ENCODE measurements at places on chromosomes 1 and 21.

DNA sequence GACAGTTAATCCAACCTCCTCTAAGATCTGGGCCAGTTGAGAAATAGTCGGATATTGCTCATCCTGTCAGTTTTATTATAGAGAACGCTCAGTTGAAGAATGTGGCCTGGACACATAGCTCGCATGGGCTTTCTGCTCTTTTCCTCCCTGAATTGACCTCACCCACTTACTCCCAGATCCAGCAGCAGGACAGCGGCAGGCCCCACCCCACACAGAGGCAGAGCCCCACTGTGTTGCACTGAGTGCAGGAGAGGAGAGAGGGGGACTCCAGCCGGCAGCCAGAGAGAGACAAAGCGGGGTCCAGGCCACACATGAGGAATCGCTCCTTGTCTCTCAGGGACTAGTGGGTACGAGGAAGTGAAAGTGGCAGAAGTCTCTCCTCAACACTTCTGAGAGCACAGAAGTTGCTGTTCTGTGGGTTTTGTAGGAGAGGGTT is 78.6 kb downstream of the LAMC1 start:
- no peak for DNase-seq

- no peak for DNase-seq
Observed at GRCh38 chr1:11455967-11456570, 22.9 kb upstream of the DISP3 start.

DNA sequence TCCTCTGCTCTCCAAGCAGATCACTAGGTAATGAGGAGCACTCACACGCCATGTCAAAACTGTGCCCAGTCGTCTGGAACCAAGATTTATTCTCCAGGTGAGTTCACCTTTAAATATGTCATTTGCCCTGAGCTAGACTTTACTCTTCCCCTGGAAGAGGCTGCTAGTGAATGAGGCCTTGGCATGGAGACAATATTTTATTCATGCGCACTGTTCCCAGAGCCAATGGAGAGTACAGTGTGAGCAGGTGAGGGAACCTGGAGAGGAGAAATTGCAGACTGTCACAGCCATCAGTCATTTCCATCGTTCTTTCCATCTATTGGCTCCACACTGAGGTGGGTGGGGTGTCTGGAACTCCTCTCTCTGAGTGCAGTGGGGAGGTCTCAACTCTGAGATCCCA is 333.6 kb downstream of the KCNH1 start:
- no peak for DNase-seq

DNA sequence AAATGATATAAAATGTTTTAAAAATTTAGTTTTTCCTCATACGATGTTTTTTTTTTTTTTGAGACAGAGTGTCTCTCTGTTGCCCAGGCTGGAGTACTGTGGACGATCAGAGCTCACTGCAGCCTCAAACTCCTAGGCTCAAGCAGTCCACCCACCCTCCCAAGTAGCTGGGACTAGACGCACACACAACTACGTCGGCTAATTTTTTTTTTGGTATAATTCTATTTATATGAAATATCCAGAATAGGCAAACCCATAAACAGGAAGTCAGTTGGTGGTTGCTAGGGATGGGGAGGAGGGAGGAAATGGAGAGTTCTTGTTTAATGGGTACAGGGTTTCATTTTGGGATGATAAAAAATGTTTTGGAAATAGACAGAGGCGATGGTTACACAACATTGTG is 56.5 kb downstream of the WARS2 start:
- no peak for DNase-seq

DNA sequence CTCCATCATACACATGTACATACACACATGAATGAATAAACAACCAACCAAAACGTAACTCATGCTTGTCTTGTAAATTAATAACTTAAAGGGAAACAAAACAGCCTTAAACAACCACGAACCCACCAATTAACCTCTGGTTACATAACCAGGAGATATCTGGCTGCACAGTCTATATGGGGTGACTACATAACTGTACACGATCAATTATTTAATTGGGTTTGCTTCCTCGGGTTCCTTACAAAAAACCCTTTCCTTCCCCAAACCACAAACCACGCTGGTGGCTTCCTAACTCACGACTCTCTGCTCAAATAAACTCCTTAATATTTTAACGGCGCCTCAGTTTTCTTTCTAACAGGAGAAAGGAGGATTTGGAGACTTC is 744 bp downstream of the ZNF670 start:
- DNase-seq = no peak

GRCh38 chr1:159184201-159184600 is 12.8 kb downstream of the CADM3 start:
- no peak for DNase-seq

- no peak for DNase-seq
Observed at GRCh38 chr21:34305605-34306604, 57.9 kb upstream of the KCNE2 start.

DNA sequence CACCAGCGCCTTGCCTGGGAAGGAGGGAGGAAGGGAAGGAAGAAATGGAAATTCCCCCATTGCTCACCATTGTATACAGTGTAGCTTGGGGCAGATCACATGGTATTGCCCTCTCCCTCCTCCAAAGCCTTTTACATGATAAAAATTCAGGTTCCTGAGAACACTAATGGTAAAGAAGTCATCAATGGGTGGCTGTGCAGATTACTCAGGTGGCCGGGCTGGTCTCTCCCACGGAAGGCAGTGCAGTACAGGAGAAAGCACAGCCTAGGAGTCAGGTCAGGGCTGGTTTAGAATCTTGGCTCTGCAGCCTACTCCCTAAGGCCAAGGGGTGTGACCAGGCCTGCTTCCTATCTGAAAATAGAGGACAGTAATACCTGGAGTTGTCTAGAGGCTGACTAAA is 107.9 kb downstream of the SUSD4 start:
- no peak for DNase-seq

GRCh38 chr1:229869240-229869639 is 197.8 kb upstream of the GALNT2 start:
- no peak for DNase-seq

GRCh38 chr1:38047603-38048141 is 1.1 kb upstream of the POU3F1 start:
- DNase-seq = no peak

- no peak for DNase-seq
Observed at GRCh38 chr1:234961456-234962339, 166.9 kb downstream of the TOMM20 start.

GRCh38 chr1:185074307-185074706 is 28.9 kb downstream of the RNF2 start:
- no peak for DNase-seq

DNA sequence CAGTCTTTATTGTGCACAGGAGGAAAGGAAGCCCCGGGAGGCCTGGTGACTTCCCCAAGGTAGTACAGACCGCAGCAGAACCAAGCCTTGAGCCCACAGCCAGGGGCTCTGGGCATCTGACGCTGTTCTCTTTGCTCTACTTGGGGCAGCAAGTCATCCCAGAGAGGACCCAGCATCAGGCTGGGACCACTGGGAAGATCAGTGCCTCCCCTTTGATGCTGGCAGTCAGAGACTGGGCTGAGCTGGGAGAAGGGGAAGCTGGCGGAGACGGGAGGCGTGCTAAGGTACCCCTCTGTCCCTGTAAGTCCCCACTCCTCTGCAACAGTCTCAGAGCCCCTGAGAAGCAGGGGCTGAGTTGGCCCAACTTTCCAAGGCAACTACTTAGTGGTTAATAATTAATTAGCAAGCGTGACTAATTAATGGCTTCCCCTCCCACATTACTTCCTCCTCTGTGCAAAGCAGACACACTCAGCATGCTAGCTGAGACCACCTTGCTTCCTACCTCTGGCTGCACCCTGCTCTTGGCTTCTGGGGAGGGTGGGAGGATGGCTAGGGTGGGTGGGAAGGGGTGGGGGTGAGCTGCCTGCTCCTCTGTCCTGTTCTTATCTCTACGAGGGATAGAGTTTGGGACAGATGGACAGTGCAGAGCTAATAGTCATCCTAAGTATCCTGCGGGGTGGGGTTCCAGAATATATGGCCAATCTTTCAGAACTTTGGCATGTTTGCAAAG is 1.3 kb downstream of the INAVA start:
- no peak for DNase-seq

- peak; percentile 50 for DNase-seq
Observed at GRCh38 chr1:74689621-74690363, 16.2 kb upstream of the ERICH3 start.

- DNase-seq = no peak
Observed at GRCh38 chr1:223703668-223704013, 8.7 kb upstream of the CAPN2 start.

DNA sequence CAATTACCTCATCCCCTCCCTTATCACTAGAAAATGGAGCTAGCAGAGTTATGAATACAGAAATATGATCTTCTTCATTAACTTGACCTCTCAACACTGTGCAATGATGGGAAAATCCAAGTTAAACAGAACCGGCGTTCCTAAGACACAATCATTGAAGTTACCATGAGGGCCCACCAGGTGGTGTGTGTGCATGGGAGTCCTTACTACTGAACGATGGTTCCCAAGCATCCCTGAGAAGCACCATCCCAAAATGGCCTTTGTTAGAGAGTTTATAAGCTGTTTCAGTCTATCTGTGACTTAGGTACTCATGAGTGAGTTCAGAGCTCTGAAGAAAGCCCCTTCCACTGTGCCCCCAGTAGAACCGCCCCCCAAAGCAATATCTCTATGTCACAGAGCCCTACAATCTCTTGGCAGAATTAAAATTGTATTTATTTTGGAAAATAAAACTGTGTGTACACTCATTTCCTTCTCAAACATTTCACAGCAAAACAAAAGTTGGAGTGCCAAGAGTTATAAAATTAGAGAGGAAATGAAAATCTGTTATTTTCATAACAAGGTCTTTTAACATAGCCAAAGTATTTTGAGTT is 56.8 kb downstream of the PLD5 start:
- DNase-seq = peak; percentile 52

DNA sequence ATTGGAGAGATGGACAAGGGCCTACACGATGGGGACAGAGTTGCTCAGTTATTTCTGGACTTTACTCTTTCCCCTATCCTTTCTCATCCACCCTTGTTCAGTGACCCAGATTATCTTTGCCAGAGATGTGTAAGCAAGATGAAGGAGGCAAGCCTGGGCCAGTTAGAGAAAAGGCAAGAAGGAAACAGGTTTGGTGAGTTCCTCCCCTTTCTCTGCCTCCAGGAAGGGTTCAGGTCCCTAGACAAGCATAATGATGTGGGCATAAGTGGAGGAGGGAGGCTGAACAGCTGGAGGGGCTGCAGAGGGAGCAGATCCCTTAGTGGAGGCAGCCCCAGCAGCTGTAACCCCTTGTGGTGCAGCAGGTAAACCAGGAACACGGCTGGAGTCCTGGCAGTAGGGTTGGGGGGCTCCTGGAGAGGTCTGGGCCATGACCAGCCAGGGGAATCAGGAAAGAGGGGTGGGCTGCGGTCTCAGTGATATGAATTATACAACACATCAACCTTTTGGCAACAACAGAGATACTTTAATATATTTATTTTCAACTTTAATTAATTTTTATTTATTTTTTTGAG is 9.2 kb upstream of the CDC42 start:
- no peak for DNase-seq

DNA sequence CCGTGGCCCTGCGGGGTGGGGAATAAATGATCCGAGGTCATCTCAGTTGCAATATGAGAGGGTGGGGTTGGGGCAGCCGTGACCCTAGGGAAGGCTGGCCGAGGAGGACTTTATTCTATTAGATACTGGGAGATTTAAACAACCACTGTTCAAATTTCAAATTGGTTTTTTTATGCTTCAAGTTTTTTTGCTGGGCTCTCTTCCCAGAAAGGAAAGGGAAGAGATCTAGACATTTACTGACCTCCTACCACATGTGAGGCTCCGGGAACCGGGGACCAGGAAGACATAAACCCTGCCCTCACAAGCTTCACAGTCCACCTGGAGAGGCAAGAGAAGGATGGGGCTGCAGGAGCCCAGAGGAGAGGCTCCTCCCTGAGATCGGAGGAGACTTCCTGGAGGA is 207.3 kb downstream of the FOXD2 start:
- DNase-seq = no peak

- DNase-seq = no peak
Observed at GRCh38 chr1:18307329-18307898, 173.3 kb upstream of the KLHDC7A start.
